Vagina (tissue), 2 donors: ENCODE measurements at places on chromosomes 5 and 9. TPM values are rescaled to one million over a fixed set of nuclear protein-coding genes. Genes with fewer than 3 reads are reported as not detected.

Gene SEMA5A
- total RNA-seq = 9.3 TPM

Gene RNF38
- 22.8 TPM for total RNA-seq

Gene CTNND2
- total RNA-seq = 1.7 TPM

DNA sequence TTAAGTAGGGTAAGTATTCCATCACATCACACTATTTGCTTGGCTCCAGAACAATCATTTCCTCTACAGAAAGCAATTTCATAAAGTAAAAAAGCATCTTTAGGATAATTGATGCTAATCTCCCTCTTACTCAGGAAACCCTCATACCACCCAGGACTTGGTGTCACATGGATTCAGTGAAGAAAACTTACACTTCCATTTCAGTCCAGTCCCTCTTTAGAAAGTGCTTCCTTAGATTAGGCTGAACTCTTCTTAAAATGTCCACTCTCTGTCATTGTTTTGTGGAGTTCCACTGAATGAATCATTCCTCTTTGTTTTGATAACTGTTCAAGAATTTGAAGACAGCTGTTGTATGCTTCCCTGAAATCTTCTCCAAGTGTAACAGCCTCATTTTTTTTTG lies 144.0 kb upstream of the ZNF462 start:
- no peak for DNase-seq

- no peak for DNase-seq
Measured at GRCh38 chr9:133057006-133057405, 4.8 kb upstream of the CEL start.

- DNase-seq = no peak
Measured at GRCh38 chr5:86546044-86546443, 71.7 kb upstream of the COX7C start.

Gene PCDHB2
- 3.4 TPM for total RNA-seq

DNA sequence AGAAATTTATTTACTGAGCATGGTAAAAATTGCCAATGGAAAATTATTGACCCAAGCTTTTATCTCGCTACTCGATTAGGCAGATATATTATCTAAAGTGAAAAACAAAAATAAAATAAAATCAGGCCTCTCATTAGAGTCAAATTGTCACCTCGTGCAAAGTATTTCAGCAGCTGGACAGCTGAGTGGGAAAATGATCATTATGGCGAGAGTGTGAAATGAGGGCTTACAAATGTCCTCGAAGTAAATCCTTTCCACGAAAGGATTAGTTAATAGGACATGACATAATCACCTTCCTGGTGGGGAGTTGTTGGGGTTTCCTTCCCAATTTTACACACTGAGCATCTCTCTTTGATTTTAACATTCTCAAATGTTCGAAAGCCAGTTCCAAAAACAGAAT lies 5.4 kb upstream of the DPYSL3 start:
- DNase-seq = no peak

Gene PCDHB15
- 3.2 TPM for total RNA-seq

Gene AK1
- total RNA-seq = 33.4 TPM

Gene LTC4S
- 10.6 TPM for total RNA-seq

Gene KIF4B
- not detected for total RNA-seq

GRCh38 chr5:96220610-96221390 lies 212.2 kb downstream of the PCSK1 start:
- no peak for DNase-seq

DNA sequence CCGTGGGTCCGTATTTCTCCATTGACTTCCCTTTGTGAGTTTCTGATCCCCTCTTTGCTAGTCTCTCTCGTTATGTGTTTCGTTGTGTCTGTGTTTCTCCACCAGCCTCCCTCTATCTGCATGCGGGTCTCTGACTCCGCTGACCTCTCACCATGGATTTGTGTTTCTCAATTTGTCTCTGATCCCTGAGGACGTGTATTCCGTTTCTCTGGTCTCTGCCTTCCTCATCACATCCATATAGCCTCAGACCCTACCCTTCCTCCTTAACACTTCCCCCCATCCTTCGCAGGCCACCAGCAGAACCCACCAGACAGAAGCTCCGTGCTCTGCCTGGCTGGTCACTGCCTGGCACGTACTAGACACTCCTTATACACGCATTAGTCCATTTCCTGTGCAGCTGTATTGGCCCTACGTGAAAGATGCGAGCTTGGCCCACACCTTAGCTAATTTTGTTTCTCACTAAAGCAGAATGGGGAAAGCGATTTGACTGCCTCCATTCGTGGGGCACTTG lies 631 bp downstream of the B4GALT7 start:
- no peak for DNase-seq

GRCh38 chr5:149474198-149474597 lies 77.0 kb downstream of the CSNK1A1 start:
- no peak for DNase-seq

DNA sequence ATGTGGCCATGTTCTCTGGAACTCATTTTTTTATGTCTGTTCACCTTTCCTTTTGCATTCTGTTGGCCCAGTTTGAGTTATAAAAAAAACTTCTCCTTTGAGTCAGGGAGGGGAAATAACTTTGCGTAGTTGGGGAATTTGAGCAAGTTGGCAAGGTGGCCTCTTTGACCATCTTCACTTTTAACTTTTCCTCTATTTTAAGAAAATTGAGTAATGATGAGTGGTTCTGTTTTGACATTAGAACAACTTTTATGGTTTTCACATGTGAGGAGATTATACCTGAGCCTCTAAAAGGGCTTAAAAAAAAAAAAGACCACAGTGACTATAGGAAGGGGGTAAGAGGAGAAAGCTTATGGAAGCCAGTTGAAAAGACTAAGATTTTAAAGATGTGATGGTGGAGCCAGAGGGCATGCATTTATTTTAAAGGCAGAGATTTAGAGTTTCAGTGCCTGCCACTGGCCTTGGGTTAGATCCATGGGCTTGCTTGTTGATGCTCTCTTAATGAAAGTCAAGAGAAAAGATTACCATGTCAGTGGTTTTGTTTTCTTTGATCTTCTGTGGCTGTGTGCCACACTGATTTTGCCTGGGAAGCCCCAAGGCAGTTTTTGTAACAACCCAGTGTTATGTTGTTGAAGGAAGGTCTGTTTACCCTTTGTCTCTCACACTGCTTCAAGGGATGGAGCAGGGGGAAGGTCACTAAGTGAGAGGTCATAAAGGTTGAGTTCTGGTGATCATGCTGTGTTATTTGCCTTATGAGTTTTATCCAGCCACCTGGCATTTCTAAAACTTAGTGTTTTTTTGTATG lies 219.7 kb upstream of the CD180 start:
- no peak for DNase-seq

DNA sequence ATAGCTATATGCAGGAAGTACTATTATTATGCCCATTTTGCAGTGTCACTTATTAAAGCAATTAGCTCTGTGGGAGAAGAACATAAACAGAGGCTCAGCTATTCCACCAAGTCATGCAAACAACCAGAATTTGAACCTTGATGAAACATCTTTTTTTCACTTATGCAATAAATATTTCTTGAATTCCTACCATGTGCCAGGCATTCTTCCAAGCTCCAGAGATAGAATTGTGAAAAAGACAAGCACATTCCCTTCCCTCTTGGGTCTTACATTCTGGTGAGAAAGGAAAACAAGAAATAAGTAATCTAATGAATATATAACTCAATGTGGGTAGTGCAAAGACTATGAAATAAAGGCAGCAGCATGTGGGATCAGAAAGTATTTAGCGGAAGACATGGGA lies 32.1 kb upstream of the ADRB2 start:
- DNase-seq = no peak

Gene SPATA31A3
- total RNA-seq = not detected

DNA sequence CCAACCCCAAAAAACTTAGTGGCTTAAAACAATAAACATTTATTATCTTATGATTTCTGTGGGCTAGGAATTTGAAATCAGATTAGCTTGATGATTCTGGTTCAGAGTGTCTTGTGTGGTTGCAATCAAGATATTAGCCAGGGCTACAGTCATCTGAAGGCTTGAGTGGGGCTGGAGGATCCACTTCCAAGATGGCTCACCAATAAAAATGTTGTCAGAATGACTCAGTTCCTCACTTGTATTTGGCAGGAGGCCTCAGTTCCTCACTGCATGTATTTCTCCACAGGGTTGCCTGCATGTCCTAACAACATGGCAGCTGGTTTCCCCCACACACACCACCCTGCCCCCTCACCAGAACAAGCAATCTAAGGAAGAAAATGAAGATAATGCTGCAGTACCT lies 98.2 kb upstream of the NIPBL start:
- no peak for DNase-seq

Gene LOX
- 38.8 TPM for total RNA-seq

Gene CLPTM1L
- total RNA-seq = 40.0 TPM

Gene JAKMIP2
- 0.49 TPM for total RNA-seq

DNA sequence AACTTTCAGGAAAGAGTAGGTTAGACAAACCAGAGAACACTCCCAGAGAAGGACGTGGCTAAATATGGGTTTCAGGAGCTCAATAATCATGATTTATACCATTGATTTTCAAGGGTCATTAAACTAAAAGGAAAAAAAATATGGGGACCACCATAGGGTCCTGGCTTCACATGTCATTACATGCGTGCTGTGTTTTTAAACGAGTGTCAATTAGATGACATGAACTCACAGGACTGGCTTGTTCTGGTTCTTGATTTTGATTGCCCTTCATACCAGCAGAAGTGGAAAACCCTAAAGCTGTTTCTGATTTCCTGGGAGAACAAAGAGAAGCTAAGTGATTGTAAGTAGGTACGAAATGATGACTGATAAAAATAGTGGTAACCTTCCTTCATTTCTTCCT lies 5.8 kb downstream of the ACOT12 start:
- DNase-seq = no peak

Gene RASGEF1C
- total RNA-seq = 2.5 TPM

GRCh38 chr5:148476302-148476701 lies 92.5 kb downstream of the FBXO38 start:
- DNase-seq = no peak

DNA sequence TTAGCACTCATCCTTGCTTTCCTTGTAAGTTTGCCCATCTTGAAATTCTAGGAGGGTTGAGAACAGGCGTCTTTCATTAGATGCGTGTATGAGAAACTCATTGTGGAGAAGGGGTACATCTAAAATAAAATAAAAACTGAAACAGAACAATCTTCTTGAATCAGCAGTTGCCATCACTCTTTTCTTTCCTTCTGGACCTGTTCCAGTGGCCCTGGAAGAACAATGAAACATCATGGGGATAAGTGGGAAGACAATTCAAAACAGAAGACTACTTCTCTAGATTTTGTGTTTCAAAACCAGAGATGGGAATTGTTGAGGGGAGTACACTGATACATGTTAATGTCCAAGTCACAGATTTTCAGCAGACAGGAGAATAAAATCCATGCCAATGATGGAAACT lies 59.9 kb downstream of the SLC1A3 start:
- DNase-seq = no peak

DNA sequence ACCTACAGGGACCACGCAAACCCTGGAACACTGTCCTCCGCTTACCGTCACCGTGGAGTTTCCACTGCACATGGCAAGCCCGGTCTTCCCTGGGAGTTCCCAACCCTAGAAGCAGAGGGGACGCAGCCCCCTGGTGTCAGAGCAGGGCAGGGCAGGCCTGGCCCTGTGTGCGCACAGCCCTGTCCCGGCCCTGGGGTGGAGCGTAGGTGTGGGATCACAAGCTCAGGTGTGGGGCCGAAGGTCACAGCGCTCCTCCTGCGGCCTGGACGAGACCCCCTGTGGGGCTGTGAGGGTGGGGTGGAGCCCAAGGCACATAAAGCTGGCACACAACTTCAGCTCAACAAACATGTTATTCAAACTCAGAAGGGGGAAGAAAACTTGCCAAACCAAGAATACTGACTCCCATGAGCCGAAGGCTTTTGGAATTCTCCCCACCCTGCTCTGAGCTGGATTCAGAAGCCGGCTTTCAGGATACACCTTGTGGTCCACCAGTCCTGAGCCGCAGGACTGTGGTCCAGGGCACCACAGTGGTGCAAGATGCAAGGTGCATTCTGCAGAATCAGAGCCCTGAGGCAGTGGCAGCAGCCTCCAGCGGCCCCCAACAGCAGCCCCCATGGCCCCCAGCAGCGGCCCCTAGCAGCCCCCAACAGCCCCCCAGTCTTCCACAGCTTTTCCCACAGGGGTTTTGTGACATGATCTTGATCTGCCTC lies 11.8 kb upstream of the EXOC3 start:
- DNase-seq = no peak

DNA sequence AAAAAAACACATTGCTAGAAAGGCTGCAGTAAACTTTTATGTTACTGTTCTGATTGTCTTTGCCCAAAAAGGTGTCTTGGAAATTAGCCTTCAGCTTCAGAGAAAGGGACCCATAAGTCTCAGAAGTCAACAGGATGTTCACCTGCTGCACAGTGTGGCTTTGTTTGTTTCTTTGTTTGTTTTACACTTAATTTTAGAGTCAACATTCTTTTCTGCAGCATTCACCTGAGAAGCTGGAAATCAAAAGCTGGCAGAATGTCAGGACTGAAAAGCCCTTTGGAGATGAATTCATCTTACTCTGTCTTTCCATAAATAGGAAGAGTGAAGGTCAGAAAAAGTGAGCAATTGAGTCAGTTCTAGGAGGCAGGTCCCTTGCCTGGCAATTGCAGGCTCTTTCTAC lies 170.0 kb downstream of the PAPPA start:
- no peak for DNase-seq

- no peak for DNase-seq
Measured at GRCh38 chr9:82091100-82091499, 102.5 kb downstream of the SPATA31D1 start.

Gene RAPGEF6
- total RNA-seq = 19.2 TPM

Gene PCDHGB4
- 10.3 TPM for total RNA-seq

Gene PFN3
- total RNA-seq = not detected

Gene HRCT1
- total RNA-seq = 5.4 TPM

DNA sequence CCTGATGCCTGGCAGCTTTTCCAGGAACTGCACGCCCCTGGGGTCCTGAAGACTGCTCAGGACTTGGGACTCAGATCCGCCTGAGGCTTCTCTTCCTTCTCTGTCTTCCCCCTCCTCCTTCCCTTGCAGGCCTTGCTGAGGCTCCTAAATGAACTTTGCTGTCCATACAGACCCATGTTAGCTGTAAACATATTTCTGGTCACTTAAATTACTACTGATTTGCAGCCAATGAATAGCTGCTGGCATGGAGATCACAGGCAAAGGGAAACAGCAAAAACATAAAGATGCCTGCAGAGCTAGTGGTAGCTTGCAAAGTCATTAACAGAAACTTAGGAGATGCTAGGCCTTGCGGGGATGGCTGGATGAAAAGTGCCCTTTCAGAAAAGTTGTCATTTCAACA lies 261.9 kb downstream of the GADD45G start:
- no peak for DNase-seq

DNA sequence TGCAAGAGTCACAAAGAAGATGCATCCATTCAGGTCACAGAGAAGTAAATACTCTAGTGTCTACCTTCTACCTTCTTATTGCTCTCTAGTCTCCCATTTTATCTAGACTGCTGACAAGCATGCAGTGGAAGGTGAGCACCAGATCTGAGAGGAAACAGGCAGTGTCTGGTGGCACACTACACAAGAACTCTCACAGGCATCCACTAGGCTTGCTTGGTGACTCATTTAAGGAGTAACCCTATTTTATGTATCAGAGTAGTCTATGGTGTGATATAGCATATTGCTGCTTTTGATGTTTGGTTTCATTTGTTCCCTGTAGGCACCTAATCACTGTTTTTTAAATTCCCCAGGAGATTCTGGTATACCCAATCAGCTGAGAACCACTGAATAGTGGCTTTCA lies 1.6 kb upstream of the THBS4 start:
- DNase-seq = no peak

Gene COL15A1
- 15.0 TPM for total RNA-seq

GRCh38 chr5:150301901-150302300 lies 804 bp downstream of the ARSI start:
- DNase-seq = no peak
